ENCODE measurements at places on chromosomes 2 and 18.

- DNase-seq: no peak
Observed at GRCh38 chr2:54076586-54076985, 38.8 kb upstream of the ACYP2 start.

- DNase-seq: no peak
Observed at GRCh38 chr2:111155610-111156009, 34.9 kb downstream of the BCL2L11 start.

DNA sequence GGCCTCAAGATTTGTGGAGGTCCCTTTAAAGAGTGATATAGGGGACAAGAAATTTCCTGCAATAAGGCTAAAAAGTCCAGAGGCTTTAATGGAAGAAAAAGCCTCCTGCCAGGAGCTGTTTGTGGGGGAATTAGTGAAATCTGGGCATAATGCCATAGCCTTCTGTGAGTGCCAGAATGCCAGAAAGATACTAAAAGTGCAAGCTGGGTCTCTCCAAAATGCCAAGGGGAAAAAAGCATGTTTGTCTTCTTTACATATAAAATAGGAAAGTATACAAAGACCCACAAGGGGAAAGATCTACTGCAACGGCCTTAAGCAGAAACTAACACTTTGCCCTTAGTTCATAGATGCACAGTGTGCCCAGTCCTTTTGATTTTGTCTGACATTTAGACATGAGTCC is 647.7 kb upstream of the ZNF804A start:
- no peak for DNase-seq

GRCh38 chr2:219474285-219475060 is 24.2 kb upstream of the GMPPA start:
- no peak for DNase-seq

DNA sequence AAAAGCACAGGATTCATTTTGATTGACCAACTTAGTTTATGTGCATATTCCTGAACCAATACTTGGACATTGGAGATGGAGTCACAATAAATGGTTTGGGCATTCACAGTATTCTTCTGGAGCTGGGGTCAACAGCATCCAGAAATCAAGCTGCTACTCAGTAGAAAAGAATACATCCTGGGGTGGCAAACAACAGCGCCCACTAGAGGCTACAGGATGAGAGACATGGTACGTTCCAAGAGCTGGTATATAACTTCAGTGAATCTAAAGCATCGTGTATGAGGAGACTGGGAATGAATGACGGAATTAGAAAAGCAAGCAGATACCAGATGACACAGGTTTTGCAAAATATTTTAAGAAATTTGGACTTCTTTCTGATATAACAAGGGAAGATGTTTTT is 142.9 kb upstream of the FIGN start:
- peak; percentile 44 for DNase-seq

GRCh38 chr2:149089068-149089467 is 50.6 kb downstream of the LYPD6B start:
- DNase-seq: peak; percentile 20

GRCh38 chr2:227942021-227942420 is 70.6 kb downstream of the DAW1 start:
- DNase-seq: peak; percentile 12

GRCh38 chr2:176483901-176484568 is 214.8 kb downstream of the MTX2 start:
- DNase-seq: no peak

DNA sequence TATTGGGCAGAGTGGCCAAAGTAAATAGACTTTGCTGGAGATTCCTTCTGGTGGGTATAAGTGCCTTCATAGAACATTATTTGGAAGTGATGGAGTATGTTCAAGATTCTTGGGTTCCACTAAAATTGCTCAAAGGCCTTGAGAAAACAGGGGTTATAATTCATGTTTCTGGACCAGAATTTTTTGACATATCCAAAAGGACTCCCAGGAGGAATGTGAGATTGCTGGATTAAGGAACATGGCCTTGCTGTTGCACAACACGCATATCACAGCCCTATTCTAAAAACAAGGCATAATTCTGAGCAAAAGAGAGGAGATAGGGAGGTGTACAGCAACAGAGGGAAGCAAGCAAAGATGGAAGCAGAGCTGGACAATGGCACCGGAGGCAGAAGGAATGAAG is 111.7 kb upstream of the TNP1 start:
- DNase-seq: no peak

DNA sequence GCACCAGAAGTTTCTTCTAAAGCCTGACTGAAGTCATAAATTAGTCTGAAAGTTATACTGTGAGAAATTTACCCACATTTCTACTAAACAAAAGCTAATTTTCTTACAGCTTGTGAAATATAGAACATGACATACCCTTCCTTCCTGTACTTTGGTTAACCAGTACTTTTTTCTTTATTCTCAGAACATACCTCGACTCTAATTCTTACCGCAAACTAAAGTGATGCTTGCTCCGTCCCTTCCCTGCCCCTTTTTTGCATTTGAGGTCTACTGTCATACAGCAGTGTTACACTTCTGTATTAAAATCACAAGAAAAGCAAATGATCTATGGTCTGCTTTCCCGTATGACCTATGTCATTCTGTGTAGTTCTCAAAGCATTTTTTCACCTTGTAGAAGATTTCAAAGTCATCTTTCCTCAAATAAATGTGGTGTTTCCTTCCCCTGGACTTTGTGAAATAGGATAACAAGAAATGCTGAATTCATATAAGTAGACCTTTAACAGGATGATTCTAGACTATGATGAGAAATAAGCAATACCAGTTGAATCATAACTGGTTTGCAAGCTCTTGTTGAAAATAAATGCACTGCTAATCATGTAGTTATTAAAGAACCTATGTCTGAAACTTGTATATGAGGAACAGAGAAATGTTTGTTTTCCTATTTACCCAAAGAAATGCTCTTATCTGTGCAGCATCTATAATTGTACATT is 30.4 kb downstream of the CYTIP start:
- DNase-seq: no peak

DNA sequence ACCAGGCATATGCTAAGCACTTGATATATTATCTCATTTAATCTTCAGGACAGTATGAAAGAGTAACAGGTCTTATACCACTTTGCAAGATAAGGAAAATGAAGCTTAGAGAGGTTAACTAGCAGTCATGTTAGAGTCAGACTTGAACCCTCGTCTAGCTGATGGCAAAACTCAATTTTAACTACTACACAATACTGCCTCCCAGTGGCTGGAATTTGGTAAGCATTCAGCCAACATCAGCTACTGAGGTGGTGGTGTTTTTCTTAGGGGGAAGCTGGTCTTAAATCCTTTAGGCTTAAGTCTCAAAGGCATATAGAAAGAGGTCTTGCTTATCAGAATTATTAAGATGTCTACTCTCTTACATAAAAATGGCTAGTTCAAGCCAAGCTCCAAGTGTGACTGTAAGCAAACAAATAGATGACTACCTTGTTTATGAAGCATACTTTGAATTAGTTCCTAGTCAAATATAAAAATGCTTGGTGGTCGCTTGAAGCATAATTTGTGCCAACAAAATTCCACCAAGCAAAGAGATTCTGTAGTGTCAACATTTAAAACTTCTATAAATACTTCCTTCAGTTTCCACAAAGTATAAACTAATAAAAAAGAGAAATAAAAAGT is 325.4 kb upstream of the FIGN start:
- peak; percentile 48 for DNase-seq

DNA sequence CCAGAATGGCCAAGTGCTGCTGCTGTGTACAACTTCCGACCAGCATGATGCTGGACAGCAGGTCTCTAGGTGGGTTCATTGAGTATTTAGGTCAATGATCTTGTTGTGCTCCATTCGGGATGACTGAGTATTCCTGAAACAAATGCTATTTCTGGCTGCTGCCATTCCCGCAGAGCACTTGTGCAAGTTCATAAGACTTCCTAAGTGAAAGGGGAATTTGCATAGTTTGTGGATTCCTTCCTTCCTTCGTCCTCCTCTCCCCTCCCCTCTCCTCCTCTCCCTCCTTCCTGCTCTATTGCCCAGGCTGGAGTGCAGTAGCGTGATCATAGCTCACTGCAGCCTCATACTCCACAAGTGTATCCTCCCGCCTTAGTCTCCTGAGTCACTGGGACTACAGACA is 40.4 kb downstream of the LDLRAD4 start:
- no peak for DNase-seq

DNA sequence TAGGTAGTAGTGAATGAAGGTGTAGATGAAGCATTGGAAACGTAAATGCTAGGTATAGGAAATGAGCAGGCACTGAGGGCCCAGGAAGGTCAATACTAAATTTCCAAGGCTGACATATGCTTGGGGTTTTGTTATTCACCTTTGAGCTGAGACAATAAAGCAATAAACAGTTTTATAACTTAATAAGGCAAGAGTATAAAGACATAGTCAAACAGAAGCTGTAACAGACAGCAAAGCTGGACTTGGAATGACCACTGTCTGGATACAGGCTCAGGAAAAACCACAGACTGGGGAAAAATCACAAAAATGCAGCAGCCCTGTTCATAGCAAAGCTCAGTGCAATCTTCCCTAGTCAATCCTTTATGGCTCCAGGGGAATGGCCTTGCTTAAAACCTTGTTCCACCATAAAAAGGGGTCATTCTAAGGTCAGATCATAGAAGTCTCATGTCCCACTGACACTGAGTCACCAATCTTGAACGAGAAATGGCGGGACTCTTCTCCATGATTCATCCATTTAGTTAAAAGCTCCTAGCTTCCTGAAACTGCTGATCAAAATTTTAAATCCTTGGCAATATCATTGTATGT is 493.3 kb downstream of the CMPK2 start:
- peak; percentile 92 for DNase-seq

- DNase-seq: no peak
Observed at GRCh38 chr2:82875858-82876257, 1583.2 kb downstream of the SUCLG1 start.

DNA sequence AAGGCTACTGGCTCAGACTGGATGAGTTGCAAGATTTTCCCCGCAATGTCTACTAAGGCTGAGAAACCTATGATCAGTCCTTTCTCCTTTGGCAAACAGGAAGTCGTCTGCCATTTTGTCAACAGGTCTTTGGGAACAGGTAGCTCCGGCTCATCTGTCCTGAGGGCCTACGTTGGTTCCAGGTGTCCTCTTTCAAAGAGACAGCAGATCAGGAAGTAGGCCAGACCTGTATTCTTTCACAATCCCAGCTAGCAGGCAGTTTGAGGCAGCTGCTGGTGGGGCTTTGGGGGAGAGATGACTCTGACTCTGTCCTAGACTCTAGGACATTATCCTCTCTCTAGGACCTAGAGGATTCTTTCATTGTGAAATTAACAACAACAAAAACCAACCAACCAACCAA is 98.6 kb downstream of the ACTR2 start:
- DNase-seq: no peak

DNA sequence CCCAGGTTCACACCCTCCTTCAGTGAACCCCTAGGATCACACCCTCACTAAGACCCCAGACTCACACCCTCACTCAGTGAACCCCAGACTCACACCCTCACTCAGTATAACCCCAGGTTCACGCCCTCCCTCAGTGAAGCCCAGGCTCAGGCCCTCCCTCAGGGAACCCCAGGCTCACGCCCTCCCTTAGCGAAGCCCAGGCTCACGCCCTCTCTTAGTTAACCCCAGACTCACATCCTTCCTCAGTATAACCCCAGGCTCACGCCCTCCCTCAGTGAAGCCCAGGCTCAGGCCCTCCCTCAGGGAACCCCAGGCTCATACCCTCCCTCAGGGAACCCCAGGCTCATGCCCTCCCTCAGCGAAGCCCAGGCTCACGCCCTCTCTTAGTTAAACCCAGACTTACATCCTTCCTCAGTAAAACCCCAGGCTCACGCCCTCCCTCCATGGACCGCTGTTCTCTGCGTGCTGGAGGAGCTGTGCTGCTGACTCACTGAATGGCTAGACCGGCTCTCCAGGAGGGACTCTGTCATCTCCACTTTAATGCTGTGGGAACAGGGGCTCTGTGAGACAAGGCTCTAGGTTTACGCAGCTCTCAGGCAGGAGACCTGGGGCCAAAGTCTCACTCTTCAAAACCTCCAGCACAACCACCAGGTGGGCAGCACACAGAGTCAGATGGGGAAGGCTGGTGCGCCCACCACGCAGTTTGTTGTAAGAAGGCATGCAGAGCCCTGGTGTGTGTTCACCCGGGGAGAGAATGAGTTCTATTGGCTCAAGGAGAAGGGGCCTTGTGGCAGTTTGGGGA is 506.9 kb upstream of the MYT1L start:
- DNase-seq: no peak

DNA sequence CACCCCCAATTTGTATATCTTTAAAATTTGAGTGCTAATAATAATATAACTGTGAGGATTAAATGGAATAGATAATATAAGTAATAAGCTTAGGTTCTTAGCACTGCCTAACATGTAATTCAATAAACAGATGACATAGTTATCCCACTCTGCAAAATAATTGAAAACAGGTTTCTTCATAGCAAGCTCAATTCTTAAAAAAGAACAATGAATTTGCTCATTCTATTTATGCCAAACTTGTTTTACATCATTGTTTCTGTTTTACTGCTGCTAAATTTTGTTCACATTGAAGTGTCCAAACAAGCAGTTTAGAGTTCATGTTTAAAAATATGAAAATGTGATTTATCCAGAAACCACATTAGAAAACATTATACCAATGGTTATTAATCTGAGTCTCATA is 217.0 kb downstream of the MBD5 start:
- no peak for DNase-seq

DNA sequence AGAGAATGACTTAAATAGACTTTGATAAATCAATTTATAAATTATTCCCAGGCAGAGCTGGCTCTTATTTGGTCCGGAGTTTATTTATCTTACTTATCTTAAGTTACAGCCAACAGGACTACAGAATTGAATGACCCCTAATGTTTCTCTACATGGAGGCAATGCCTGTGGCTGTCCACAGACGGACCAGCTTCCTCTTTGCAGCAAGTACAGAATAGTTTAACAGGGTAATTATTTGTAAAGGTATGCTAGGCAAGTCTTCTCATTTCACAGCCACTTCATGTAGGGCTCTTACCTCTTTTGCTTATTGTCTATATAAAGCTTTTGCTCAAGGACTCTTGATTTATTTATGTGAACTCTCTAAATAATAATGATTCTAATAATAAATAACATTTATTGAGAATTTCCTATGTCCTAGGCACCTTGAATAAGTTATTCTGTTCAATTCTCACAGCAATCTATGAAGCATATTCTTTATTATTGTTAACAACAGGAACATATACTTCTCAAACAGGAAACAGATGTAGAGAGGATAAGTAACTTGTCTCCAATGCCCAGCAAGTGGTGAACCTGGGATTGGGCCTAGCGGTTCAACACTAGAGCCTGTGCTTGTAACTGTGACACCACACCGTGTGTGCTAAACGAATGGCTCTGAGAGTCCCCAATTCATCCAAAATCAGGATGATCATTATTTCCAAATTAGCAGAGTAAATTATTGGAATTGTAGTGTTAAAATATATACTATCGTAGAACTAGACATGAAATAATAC is 58.8 kb upstream of the NXPH2 start:
- no peak for DNase-seq
